ENCODE measurements at places on chromosomes 5 and 9.
A peak's percentile ranks its signal among the peaks of the same experiment; 100 is the strongest.

DNA sequence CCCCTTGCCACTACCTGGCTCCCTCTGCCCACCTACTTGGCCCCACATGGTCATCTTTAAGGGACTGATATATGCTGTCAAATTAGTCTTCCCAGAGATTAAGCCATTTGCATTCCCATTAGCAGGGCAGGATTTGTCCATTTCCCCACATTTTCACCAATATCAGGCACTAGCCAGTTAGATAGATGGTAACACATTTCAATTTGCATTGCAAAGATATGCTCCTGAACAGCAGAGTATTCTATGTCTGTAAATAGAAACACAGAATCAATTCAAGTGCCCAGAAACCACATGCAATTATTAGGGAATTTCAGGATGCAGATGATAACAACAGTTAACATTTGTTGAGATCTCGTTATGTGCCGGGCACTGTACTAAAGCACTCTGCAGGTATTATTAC lies 92.6 kb upstream of the IL12B start:
- DNase-seq = no peak

GRCh38 chr5:181028032-181028819 lies 11.8 kb upstream of the BTNL9 start:
- no peak for DNase-seq

- DNase-seq = no peak
These were observed 12.1 kb downstream of the MELK start for GRCh38 chr9:36584620-36585460.

DNA sequence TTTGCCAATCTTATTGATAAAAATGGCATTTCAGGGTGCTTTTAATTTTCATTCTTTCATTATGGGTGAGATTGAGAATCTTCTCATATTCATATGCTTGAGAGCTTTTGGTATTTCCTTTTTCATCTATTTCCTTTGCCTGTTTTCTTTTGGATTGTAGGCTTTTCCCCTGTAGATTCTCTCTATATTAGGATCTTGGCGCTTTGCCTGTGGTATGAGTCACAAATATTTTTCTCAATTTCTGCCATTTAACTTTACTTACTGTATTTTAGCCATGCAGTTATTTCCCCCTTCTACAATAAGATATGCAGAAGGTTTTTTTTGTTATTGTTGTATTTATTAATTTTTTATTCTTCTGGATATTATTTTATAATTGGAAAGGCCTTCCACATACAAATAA lies 21.5 kb upstream of the KLF9 start:
- no peak for DNase-seq

- DNase-seq = peak; percentile 99
These were observed 219.9 kb downstream of the PRDM9 start for GRCh38 chr5:23727271-23727670.
